AG20443 (cell line): ENCODE measurements at places on chromosomes 1 and 21.

DNA sequence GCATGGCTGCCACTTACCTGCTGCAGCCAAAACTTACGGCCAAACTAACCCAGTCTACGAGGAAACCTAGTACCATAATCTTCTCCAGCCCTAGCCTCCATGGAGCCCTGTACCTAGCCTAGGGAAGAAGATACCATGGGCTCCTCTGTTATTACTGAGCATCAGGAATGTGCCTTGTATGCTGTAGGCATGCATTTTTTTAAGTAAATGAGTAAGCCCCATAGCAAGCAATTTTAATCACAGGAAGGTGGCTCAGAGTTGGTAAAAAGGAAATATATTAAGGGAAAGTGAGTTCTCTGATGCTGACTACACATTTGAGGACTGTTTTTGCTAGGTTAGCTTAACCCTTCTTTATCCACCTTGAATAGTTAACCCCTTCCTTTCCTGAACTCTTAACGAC lies 21.2 kb downstream of the NFASC start:
- DNase-seq: no peak

DNA sequence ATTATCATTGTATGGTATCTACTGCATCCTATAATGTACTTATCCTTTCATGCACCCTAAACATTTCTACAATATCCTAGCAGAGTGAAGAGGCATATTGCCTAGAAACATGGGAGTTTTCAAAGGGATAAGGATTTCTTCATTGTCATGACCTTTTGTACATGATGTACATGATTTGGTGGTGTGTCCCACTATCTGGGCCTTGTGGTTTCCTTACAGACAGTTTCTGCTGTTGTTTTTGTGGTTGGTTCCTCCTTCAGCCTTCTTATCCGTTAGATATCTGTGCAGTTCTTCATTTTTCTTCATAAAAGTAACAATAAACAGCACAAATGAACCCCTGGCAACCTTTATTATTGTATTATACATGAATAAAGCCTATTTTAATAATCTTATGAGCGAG lies 70.4 kb upstream of the BACH1 start:
- DNase-seq: no peak

- DNase-seq: no peak
These were observed 13.9 kb downstream of the FLVCR1 start for GRCh38 chr1:212871976-212872375.

DNA sequence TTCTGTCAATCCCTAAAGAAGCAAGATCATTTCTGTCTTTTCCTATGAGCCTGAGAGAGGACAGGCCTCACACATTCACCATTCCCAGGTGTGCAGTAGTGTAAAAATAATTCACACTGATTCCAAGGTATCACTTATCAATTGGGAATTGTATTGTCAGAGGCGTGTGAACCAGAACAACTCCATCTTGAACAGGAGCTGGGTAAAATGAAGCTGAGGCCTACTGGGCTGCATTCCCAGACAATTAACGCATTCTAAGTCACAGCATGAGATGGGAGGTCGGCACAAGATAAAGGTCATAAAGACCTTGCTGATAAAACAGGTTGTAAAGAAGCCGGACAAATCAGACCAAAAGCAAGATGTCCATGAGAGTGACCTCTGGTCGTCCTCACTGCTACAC lies 239.2 kb downstream of the SMYD3 start:
- no peak for DNase-seq
